GM23338 (cell line): ENCODE measurements at places on chromosomes 4 and X. TPM values are rescaled to one million over a fixed set of nuclear protein-coding genes. Genes with fewer than 3 reads are reported as not detected.

DNA sequence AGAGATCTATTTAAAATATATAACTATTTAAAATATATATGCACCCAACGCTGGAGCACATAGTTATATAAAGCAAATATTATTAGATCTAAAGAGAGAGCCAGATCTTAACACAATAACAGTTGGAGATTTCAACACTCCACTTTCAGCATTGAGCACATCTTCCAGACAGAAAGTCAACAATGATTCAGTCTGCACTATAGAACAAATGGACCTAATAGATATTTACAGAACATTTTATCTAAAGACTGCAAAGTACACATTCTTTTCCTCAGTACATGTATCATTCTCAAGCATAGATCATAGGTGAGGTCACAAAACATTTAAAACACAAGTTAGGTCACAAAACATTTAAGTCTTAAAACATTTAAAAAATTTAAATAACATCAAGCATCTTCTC is 36.4 kb downstream of the NLRP2B start:
- DNase-seq, result no peak

GRCh38 chr4:56511098-56511497 is 5.5 kb downstream of the ARL9 start:
- no peak for DNase-seq

- DNase-seq, result no peak
Observed at GRCh38 chr4:56803471-56803870, 18.0 kb downstream of the SPINK2 start.

GRCh38 chr4:56186808-56187523 is 200.3 kb downstream of the AASDH start:
- DNase-seq, result peak; percentile 23

- no peak for DNase-seq
Observed at GRCh38 chr4:80814266-80814665, 216.2 kb upstream of the BMP3 start.

DNA sequence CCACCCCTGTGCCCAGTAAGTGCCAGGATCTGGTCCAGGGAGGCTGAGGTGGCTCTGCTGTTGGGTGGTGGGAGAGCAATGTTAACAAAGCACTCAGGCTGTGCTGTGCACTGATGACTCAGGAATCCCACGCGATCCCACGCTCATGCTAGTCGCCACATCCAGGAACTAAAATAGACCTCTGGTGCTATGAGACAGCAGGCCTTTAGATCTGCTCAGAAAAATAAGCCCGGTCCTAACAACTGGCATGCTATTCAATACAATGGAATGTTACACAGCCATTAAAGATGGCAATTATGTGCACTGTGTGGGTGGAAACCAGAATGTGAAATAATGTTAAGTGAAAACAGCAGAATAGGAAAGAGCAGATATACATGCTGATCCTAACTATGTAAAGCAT is 26.0 kb downstream of the ARL13A start:
- no peak for DNase-seq

ODAM gene
- total RNA-seq, result not detected in 2 replicates

PHEX gene
- 0.21 TPM in 1 of 2 replicates, not detected in the other for total RNA-seq

KIAA1210 gene
- total RNA-seq, result not detected in 2 replicates

FRMPD4 gene
- total RNA-seq, result 0.80 and 2.4 TPM in 2 replicates
